ENCODE measurements at places on chromosomes 7 and 10.

DNA sequence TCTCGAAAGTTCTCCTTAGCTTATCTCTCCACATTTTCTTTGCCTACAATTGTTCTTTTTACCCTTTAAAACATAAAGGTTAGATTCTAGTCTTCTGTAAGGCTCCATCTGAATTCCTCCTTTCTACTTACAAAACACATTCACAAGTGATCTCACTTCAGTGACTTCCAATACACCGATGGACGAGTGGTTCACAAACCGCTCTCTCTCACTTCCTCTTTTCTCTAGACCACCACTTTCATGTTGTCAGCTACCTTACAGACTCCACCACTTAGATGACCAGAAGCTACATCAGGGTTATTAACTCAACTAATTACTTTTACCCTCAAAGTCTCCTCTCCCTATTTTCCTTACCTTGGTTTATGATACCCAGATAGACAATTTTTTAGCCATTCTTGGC, 11.8 kb downstream of the MET start:
- DNase-seq = no peak

DNA sequence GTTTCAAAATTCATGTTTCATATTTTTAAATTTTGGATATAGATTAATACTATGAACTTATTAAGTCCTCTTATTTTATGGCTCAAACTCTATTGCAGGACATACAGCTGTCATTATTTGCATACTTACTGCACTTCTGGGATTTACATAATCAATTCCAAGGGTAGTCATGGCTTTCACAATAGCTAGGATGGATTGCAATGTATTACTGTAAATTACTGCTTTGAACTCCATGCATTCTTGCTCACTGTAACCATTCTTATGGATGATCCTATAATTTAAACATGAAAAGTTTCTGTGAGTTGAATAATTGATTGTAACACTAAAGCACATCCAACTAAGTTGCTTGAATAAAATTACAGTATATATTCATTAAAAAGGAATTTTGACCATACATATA, 23.5 kb downstream of the GNAT3 start:
- peak; percentile 95 for DNase-seq

DNA sequence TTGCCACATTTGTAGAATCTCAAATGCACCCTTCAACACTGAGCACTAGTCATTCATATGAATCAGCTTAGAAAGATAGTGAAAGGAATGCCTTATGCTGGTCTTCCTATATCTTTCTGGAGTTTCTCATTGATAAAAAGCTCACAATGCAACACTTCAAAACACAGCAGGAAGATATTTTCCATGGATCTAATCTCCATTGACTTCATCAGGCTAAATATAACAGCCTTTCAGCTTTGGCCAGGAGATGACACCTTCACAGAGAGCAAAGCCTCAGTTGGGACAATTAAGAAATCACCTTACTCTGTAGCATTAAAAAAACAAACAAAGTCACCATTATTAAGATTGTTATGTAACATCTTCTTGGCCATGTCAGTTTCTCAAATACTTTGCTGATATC, 6.7 kb downstream of the NRP1 start:
- peak; percentile 37 for DNase-seq

- DNase-seq = no peak
Measured at GRCh38 chr10:69760072-69760471, 41.6 kb upstream of the COL13A1 start.

GRCh38 chr10:90917238-90917967, 3.5 kb downstream of the ANKRD1 start:
- no peak for DNase-seq

DNA sequence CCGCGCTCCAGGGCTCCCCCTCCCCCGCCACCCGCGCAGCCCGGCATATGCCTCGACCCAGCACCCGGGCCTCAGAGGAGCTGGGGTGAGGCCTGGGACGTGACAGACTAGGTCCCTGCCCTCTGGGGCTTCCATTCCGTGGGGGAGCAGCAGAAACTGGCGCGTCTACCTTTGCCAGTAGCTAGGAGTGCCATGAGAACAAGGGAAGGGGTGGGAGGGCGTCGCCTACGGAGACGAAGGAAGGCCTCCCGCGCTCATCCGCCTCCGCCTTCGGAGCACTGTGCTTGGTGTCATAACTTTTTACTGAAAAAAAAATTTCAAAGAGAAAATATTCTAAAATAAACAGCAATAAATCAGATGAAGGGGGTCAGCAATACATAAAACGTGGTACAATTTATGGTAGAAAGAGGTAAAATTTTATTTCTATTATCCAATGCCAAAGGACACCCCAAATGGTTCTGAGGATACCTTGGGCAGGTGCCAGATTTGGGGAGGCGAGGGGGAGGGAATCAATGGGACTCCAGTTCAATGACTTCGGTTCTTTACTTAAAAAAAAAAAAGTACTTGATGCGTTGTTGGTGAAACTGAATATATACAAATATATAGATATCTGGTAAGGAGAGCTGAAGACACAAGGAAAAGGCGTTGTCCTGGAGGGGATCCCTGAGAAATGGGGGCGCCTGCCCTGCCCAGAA, 35.1 kb upstream of the GRID1 start:
- no peak for DNase-seq

DNA sequence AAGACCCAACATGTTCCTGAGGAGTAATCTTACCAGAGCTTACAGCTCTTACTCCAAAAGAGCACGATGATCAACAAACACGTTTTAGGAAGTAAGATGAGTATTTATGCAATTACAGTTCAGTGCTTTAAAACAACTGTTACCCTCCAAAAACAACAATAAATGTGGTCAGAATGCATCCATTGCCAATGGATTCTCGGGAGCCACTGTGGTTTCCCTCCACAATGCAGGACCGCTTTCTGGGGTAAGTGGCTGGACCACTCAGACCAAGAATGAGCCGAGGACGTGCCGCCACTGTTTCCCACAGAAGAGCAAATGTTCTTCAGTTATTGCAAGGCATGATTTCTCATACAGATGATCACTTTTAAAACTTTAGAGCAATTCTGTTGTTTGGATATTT, 232.3 kb upstream of the MKLN1 start:
- no peak for DNase-seq

- DNase-seq = peak; percentile 23
Measured at GRCh38 chr7:74429153-74429747, 24.5 kb upstream of the GTF2IRD1 start.

DNA sequence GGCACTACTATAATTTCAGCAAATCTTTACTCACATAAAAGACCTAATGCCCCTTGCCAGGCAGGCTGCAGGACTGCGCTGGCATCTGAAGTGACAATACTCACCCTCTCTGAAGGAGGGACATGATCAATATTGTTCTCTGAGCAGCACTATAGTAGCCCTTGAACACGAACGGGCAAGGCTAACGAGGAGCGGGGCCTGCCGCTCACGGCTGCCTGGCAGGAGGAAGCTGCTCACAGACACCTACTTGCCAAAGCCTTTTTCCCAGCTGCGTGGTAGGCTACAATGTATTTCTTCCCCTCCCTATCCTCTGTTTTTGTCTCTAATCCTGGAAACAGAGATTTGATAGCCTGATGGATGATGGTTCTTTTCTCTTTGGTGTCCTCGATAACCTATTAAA, 19.9 kb downstream of the PUS7 start:
- DNase-seq = no peak
